Smooth muscle cell of the brain vasculature (primary cell): ENCODE measurements at places on chromosomes 4 and X.

- DNase-seq = no peak
Measured at GRCh38 chr4:169846396-169846795, 88.7 kb upstream of the HPF1 start.

DNA sequence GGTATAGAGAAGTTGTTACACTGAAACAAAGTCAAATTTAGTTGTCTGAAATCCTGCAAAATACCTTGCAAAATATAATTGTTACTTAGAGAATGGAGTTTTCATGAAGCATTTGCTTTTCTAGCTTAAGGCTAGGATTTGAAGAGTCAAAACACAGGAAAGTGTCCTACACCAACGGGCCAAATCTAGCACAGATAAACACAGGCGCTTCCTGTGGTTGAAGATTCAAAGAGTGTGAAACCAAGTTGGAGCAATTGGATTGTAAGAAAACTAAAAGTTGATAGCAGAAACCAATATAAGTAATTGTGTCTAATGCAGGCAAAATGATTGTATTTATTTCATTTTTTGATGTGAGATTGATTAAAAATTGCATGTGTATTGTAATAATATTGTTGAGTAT lies 2002.5 kb upstream of the TENM3 start:
- no peak for DNase-seq

GRCh38 chr4:107122736-107123135 lies 86.6 kb upstream of the DKK2 start:
- no peak for DNase-seq

DNA sequence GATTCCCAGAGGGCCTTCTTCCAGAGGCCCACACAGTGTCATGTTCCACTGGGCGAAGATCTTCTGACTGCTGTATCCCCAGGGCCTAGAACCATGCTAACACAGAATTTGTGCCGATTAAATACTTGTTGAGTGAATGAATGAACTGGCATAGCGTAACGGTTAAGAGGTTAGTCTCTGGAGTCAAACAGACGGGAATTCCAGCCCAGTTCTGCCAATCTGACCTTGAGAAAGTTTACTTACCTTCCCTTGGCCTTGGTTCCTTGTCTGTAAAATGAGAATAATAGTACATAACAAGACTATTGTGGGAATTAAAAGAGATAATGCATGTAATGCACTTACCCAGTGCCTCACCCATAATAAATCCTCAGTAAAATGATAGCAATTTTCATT lies 58.3 kb upstream of the PLAC1 start:
- DNase-seq = no peak

GRCh38 chrX:110563282-110563681 lies 204.6 kb downstream of the RTL9 start:
- no peak for DNase-seq

GRCh38 chr4:7964459-7964858 lies 24.8 kb upstream of the AFAP1 start:
- DNase-seq = no peak

GRCh38 chrX:67317725-67318124 lies 226.1 kb upstream of the AR start:
- no peak for DNase-seq
